Activated CD4-positive, CD25-positive, alpha-beta regulatory T cell treated with anti-CD3 and anti-CD28 coated beads, Interleukin-2, amount 50 U/mL, for 24 hours (primary cell): ENCODE measurements at places on chromosomes 5 and 9.

DNA sequence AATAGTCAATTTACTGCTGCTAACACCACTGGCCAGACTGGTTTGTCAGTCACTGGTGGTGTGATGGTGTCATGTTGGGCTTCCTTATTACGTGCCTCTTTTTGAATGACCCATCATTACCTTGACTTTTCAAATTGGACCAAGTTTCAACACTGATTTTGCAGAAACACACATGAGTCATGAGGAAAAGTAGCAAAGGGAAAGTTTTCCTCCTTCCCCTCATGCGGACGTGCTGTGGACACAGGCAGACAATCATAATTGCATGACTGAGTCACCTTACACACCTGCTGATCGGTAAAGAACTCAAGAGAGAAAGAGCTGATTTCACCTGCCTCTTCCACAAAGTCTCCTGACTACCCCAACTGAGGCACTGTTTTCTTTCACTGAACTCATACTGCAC lies 324.5 kb downstream of the ARRDC3 start:
- no peak for ATAC-seq

DNA sequence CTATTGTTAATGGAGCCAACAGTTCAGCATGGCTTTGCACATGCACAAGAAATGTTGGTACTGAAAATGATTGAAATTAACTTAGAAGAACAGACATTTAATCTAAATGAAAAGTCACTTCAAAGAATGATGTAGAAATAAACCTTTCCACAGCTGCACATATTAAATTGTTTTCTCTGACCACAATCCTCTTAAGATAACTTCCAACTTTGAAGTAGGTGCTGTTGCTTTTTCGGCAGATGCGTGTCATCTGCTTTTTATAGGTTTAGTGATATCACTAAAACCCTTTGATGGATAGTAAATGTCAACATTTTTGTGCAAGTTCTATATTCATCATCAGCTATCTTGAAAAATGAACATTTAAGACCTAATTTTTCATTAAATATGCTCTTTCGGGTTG lies 25.3 kb upstream of the SLC1A3 start:
- no peak for ATAC-seq

GRCh38 chr5:38636626-38637025 lies 80.2 kb upstream of the LIFR start:
- no peak for ATAC-seq

DNA sequence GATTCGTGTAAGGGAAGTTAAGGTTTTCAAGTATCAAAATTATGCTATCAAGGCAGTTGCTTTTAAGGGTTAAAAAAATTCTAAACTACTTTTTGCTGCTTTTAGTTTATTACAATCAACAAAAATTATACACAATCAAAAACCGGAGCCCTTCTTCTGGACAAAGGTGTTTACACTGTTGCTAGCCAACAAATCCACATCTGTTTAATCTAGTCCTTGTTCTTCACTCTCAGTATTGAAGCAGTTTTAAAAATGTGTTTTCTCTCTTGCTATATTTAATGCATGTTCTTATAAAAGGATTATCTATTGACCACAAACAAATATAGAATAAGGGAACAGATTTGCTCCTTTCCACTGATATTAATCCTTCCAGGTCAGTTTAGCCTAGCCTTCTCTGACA lies 2.5 kb downstream of the FEM1C start:
- ATAC-seq: no peak

DNA sequence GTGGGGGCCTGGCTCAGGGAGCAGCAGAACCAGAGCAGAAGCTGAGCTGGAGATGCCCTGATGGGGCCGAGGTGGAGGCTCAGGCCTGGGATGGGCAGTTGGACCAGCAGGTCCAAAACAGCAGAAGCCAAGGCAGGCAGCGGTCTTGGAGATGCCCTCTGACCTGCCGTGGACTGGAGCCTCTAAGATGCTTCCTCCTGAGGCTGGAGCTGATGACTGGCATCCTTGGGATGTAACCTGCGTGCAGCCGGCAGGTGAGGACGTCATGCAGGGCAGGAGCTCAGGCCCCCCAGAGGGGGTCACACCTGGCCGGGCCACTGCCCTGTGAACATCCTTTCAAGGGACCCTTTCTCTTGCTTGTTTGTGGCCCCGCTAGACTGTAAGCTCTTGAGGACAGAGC lies 162.0 kb downstream of the RGS3 start:
- ATAC-seq: no peak

DNA sequence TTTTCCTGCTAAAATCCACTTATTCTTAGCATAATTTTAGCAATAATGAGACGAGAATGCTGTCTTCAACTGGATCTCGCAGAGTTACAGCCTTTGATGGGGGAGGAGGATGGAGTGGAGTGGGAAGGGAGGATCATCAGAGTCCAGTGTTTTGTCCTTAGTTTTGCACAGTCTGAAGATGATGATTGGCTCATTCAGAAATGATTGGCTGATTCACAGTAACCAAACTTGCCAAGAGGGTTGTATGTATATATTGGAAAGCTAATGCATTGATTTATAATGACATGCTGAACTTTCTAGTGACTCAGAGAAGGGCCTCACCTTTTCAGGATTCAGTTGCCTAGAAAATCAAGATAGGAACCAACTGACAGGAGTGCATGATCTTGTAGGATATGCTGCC lies 448.0 kb downstream of the CCDC171 start:
- no peak for ATAC-seq

DNA sequence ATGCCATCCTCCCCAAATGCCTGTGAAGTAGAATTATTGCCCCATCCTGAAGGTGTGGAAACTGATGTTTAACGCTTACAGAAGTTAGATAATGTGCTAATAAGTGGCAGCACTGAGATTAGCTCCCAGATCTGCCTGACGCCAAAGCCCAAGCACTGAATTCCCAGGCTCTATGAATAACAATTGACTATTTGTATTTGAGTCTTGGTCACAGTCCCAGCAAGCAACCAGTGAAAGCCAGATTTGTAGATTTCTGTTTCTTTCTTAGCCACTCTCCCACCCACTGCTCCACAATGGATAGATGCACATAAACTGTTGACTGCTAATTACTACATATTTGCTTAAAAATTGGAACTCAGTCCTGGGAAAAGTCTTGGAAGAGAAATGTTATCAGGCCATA lies 34.4 kb downstream of the FAM240B start:
- ATAC-seq: no peak

DNA sequence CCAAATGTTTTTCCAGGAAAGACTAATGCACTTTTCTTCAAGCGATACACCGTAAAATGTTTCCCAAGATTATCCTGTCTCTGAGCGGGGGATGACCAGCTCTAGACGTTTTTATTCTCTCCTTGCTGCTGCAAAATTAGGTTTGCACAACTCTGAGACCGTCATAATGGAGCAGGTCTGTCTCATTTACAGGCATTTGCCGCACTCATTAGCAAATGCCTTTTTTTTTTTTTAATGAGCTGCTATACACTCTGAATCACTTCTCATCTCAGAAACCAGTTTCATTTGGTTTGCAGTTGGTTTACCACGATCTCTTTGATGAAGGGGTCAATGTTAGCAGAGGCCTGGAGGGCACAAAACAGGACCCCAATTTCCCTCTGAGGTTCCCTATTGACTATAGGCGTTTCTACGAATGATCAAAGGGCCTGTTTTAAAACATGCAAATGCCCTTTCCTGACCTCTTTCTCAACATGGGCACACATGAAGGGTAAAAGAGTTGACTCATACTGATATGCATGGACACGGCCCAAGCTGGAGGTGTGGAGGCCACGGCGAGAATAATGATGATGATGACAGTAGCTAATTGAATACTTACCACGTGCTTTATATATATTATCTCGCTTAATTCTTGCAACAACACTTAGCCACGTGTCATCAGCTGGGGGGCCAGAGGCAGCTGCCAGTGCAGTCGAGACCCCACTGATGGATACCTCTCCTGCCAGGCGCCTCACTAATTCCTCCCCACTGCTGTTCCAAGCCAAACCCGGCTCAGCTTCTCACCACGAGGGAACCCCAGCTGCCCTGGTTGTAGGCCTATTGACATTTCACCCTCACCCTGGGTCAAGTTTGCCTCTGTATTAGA lies 89.9 kb upstream of the PTCH1 start:
- ATAC-seq: no peak

GRCh38 chr5:168820874-168821273 lies 241.7 kb upstream of the PANK3 start:
- ATAC-seq: no peak

DNA sequence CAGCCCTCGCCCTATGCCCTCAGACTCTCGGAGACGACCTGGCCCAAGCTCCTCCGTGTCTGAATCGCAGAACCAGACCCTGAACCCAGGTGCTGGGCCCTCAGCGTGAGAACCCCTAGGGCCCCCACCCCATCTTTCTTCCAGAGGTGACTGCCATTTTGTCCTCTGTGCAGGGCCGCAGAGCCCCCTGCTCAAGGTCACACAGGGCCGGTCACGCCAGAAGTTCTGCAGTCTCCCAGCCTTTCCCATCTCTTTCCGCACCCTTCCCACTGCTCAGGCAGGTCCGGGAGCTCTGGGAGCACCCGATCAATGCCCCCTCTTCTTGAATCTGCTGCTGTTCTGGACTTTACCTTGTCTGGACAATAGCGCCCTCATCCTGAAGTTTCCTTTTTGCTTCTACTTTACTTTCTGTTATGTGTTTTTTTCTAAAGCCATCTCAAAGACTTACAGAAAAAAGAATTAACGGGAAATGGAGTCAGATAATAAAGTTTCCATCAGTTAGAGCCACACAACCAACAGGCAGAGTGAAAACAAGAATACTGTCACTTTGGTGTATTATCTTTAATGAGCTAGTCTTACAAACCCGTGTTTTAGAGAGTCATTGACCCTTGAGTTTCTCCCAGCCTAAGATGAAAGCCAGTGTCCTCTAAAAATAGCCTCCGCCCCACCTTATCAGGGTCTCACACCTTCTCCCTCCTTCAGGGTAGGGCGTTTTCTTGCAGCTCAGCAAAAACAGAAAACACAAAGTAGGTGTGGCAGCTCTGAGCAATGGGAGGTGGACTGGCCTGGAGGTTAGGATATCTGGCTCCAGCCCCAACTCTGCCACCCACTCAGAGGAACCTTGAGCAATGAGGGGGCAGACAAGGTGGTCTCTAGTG lies 1.8 kb downstream of the TMOD1 start:
- ATAC-seq: no peak

DNA sequence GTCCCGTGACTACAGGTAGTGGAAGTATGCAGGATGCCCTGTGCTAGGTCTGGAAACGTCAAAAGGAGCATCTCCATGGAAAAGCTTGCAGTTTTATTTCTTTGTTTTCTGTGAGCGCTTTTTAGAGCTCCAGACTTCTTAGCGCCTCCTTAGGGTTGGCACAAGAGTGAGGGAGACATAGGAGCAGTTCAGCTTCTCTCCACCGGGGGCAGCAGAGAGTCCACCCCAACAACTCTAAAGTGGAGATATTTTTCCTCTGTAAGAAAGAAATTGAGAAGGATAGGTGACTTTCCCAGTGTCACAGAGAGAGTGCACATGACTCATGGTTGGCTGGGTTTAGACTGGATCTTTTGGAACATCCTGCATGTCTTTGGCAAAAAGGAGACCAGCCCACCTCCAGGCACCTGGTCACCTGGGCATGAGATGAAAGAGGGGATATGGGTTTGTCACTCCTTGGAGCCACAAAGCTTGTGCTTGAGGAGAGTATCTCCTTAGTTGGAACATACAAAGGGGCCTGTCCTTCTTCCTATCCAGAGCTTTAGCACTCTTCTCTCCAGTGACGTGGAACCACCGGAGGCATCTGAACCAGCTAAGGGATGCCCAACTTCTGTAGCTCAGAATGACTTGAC lies 637.7 kb downstream of the SEMA5A start:
- ATAC-seq: no peak

- no peak for ATAC-seq
Measured at GRCh38 chr9:27473111-27473529, 51.0 kb upstream of the IFNK start.

- ATAC-seq: no peak
Measured at GRCh38 chr9:111050819-111051218, 12.5 kb upstream of the LPAR1 start.

DNA sequence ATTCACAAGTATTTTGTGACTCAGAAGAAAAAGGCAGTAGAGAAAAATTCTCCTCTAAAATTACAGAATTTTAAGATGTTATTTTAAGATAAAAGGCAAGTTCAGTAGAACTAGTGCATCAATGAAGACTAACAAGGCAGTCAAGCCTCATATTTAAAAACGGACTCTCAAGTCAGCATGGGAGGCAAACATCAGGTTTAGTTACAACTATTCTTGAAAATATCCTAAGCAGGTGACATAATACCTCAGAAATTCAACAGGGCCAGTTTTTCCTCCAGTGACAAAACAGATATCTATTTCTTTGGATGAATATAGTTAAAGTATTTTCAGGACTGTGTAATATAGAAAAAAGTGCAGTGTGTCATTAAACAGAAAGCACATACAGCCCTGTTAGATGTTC lies 194.0 kb upstream of the NMUR2 start:
- no peak for ATAC-seq

DNA sequence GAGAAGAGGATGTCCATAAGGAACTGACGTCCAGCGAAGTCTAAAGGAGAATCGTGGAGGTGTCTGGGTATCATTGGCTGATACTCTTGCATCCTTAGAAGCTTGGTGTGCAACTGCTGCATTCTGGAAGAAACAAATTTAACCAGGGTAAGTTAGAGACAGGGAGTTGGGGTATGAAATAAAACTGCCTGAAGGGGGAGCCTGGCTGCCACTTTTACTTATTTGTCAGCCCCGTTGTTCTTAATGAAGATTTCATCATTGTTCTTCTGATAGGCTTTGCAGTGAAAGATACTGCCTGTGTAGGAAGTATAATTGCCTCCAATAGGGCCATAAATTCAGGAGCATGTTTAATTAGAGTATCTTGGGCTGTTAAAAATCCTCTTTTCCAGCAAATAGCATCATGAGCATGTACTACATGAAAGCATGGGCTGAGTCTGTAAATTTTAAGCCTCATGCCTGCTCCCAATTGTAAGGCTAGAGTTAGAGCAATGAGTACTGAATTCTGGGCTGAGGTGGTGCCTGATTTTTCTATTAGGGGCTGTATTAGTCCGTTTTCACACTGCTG lies 1264.5 kb upstream of the ACO1 start:
- ATAC-seq: peak; percentile 45

- ATAC-seq: no peak
Measured at GRCh38 chr5:12023614-12024241, 119.5 kb upstream of the CTNND2 start.
